ENCODE measurements at places on chromosomes 12 and 14. TPM values are rescaled to one million over a fixed set of nuclear protein-coding genes. Genes with fewer than 3 reads are reported as not detected.

GON7 gene
- 23.3 TPM for polyA plus RNA-seq

UBC gene
- polyA plus RNA-seq = 1,034 TPM

RNU4-1 gene
- polyA plus RNA-seq = not detected

ASIC1 gene
- polyA plus RNA-seq = 6.7 TPM

DNA sequence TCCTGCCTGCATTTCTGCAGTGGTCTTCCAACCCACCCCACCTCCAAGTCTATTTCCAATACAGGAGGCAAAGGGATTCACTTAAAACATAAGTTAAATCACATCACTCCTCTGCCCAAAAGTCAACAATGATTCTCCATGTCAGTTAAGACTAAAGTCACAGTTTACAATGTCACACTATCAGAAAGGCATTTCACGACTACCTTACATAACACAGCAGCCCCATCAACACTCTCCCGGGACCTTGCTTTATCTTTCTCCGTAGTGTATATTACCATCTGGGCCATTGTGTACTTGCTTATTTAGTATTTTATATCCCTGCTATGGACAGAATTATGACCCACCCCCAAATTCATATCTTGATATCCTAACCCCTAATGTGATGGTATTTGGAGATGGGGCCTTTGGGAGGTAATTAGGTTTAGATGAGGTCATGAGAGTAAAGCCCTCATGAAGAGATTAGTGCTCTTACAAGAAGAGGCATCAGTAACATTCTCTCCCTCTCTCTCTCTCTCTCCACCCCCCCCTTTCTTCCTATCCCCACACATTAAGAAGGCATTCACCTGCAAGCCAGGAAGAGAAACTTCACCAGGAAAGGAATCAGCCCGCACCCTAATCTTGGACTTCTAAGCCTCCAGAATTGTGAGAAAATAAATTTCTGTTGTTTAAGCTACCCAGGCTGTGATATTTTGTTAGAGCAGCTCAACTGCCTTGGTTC, 112.7 kb downstream of the GXYLT1 start:
- DNase-seq = no peak

GRCh38 chr12:93676408-93677194, 574 bp upstream of the CRADD start:
- DNase-seq = no peak

DNA sequence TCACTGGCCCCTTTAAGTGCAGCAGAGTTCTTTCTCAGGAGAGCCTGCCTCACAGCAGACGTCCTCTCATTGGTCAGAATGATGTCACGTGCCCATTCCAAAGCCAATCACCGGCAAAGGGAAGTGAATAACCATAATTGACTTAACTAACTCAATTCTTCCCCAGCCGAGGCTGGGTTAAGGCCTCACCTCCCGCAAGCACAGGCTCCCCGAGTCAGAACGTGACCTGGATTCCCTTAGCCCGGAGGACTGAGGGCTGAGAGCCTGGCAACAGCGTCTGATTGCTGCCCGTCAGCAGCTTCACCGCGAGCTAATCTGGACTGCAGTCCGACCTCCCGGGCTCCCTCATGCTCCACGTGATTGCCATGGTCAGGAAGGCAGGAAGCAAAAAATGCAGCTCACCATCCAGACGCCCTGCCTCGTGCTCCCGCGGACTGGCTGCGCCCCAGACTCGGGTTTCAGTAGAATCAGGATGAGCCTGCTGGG, 92.1 kb upstream of the FZD10 start:
- DNase-seq = no peak

- no peak for DNase-seq
Measured at GRCh38 chr14:41604721-41605531, 1.8 kb upstream of the LRFN5 start.

- DNase-seq = no peak
Measured at GRCh38 chr14:35347323-35348043, 55.3 kb downstream of the PSMA6 start.

DNA sequence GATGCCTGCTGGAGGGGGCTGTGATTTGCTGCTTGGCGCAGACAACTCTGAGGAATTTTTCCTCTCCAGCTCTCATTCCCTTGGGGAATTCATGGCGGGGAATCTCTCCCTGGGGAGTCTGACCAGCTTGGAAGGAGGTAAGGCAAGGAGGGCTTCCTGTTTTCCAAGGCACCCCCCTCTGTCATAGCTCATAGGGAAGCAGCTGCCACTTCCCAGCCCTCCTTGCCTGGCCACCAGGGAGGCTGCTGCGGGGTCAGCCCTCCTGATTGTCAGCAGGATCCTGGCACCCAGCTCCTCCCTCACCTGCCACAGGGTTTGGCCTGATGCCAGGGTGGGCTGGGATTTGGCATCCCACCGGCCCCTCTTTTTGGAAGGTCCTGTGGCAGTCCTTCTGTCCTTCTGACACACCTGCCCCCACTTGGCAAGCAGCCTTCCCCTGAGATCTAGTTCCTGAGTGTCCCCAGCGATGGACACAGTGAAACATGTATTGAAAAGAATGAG, 74.9 kb downstream of the TSPAN9 start:
- DNase-seq = no peak

DNA sequence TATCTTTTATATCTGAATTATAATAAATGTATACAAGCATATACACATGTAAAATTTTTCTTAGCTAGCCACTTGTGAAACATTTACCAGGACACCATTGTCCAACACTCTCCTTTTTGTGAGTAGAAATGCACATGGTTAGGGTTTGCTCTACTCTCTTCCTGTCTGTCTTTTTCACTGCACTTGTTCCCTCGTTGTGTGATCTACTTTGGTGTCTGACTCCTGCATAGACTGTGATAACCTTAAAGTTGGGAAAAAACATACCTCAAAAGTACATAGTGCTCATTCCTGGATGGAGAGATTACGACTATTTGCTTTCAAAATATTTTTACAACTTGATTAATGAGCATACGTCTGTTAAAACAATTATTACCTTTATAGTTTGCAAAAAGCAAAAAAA, 294.1 kb upstream of the FLRT2 start:
- no peak for DNase-seq

- no peak for DNase-seq
Measured at GRCh38 chr12:108644811-108645120, 11.1 kb upstream of the SELPLG start.

- DNase-seq = no peak
Measured at GRCh38 chr12:88516811-88517210, 63.5 kb downstream of the KITLG start.

All from A549 (cell line).